ENCODE measurements at places on chromosomes 4 and X.

GRCh38 chr4:6960154-6960553, 50.5 kb downstream of the TBC1D14 start:
- DNase-seq, result no peak

DNA sequence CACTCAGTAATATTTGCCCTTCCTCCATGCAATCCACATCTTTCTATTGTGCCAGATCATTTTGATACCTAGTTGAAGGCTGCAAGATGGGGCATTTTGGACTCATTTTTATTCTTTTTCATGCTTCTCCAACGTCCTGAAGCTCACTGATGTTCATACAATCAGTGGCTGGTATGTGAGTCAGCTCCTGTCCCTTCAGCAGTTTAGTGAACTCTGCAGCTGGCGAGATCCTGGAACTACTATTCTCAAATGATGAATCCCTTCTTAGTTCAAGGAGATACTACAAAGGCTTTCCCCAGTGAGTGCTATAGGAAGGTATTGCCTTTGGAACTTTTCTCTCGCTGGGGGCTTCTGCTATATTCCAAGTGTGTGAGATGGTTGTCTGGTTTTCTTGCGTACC, 9.6 kb upstream of the CCDC149 start:
- no peak for DNase-seq

- DNase-seq, result no peak
Observed at GRCh38 chrX:18428006-18428405, 2.6 kb downstream of the CDKL5 start.

- DNase-seq, result no peak
Observed at GRCh38 chrX:110320381-110320987, 2.6 kb upstream of the AMMECR1 start.

- no peak for DNase-seq
Observed at GRCh38 chrX:138886769-138887168, 175.3 kb upstream of the FGF13 start.

GRCh38 chrX:17285983-17286382, 89.0 kb upstream of the NHS start:
- DNase-seq, result no peak

- DNase-seq, result no peak
Observed at GRCh38 chr4:140106289-140106844, 47.6 kb downstream of the MAML3 start.

DNA sequence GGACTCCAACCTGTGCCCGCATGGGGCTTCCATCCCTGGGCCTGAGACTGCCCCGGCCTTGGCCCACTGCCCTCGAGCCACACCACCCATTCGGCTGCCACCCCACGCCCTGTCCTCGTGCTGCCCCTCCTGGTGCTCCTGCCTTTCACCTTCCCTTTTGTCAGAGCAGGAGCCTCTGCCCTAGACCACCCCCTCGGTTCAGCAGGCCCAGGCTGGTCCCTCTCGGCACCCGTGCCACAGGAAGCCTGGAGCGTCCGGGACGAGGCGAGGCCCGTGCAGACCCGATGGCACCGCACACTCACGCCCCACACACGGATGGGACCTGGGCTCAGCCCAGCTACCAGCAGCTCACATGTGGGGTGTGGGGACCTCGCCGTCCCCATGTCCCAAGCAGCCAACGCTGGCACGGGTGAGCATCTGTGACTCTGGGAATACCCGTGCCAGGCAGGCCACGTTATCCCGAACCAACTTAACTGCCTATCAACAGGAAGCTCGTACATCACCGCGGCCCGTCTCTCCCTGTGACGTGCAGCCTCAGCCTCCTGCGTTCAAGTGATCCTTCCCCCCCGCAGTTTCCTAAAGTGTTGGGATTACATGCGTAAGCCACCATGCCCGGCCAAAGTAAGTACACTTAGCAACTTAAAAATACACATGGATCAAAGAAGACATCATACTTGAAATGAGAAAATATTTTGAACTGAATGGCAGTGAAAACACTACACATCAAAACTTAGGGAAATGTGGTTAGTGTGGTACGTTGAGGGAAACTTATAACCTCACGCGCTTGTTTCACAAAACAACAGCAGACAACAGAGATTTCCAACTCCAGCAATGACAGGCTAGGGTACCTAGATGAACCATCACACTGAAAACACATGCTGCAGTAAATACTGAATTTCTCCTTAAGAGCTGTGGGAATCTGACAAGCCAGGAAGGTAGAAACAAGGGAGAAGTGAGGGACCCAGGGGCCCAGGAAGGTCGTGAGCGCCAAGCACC, 29.0 kb downstream of the LRPAP1 start:
- no peak for DNase-seq

GRCh38 chr4:173765751-173766150, 235.7 kb upstream of the HAND2 start:
- no peak for DNase-seq

GRCh38 chrX:39541881-39542280, 555.9 kb downstream of the BCOR start:
- no peak for DNase-seq

DNA sequence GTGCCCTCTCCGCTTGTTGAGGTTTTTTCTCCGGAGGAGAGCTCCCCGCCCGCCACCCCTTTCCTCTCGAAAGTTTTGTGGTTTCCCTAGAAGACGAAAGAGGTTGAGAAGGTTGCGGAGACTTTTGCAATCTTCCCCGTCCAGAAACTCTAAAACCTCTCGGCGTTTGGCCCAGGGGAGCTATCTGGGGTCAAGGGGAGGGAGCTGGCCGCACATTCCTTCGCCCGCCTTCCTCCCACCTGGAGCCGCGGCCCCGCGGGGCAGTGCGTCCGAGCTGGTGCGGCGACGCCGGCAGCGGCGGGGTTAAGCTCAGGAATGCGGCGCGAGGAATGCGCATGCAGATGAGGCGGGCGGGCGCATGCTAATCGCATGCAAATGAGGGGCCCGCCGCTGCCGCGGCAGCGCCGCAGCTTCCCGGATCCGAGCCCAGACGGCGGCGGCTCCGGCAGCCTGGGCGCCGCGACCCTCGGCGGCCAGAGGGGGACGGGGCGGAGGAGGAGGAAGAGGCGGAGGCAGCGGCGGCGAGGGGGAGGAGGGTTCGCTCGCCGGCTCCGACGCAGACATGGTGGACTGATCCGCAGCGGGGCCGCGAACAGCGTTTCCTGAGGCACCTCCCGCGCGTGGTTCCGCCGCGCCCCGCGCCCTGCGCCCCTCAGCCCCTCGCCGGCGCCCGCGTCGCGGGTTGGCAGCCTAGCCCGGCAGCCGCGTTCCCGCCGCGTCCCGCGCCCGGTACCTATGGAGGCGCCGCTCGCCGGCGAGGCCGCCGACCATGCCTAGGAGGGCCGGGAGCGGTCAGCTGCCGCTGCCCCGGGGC, at the start of gene WWC2:
Gene WWC2, plus strand, starts transcription at position 535 of the 814 bp plus-strand sequence. Its CDS starts 235 bp downstream, at position 770.
- DNase-seq, result no peak

GRCh38 chrX:54048412-54048811, 4.1 kb upstream of the PHF8 start:
- no peak for DNase-seq

DNA sequence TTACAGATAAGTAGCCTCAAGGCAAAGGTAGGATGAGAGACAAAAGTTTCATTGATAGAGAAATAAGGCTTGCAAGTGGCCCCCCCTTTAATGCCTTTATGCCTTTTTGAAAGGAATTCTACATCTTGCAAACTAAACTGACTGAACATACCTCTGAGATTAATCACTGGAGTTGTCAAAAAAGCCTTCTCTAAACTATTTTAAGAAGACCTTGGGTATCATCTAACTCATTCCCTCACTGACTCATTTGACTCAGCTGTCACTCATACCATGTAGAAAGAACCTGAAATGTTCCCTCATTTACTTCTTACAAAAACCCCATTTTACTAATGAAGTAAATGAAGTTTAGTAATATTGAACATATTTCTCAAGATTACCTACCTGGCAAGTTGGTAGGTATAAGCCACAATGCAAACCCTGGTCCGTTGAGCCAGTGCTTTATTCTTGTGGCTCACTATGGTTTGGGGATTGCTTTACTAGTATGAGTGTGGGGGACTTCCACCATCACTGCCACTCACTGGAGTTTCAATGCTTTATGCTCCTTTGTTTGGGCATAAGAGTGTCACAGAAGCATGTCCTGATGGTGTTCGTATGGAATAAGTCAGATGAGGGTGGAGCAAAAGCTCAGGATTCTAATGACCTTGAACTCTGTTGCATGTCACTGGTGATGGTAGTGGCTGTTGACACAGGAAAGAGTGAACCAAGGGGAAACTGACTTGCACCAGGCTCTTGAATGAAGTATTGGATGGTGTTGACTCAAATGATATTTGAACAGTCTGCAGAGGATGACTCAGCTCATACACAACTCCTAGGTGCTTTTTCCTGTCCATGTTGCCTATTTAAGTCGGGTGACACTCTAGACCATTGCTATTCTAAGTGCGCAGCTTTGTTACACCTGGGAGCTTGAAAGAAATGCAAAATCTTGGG, 305.5 kb upstream of the EMCN start:
- no peak for DNase-seq

DNA sequence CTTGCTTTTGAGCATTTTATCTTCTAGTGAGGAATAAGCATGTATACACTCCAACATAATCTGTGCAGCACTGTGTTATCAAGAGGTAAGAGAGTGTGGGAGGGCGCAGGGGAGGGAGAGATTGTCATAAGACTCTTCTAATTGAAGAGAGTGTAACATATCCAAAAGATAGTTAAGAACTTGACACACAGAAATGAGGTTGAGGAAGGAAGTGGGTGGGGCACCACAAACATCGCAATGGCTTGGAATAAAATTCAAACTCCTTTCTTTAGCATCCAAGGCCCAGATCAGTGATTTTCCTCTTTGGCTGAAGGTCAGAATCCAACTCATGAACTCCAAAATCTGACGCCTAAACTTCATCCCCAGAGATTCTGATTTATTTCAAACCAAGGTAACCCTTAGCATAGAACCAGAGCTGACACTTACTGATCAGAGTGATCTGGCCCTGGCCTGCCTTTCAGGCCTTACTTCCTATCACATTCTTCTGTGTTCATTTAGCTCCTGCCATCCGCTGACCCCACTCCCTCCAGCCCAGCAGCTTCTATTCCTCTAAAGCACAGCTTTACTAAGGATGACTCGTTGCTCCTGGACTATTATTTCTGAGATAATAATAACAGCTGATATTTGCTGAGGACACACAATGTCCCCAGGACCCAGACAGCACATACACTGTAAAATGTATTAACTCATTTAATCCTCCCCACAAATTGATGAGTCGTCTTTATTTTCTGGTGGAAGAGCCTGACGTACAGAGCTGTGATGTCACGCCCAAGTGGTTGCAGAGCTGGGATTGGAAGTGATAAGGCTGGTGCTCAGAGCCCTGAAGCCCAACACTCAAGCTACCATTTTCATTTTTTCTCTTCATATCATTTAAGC, 10.6 kb upstream of the CTSO start:
- DNase-seq, result no peak

GRCh38 chr4:1556541-1557220, 127.4 kb downstream of the FAM53A start:
- no peak for DNase-seq

GRCh38 chr4:91989914-91990313, 313.9 kb upstream of the GRID2 start:
- no peak for DNase-seq

DNA sequence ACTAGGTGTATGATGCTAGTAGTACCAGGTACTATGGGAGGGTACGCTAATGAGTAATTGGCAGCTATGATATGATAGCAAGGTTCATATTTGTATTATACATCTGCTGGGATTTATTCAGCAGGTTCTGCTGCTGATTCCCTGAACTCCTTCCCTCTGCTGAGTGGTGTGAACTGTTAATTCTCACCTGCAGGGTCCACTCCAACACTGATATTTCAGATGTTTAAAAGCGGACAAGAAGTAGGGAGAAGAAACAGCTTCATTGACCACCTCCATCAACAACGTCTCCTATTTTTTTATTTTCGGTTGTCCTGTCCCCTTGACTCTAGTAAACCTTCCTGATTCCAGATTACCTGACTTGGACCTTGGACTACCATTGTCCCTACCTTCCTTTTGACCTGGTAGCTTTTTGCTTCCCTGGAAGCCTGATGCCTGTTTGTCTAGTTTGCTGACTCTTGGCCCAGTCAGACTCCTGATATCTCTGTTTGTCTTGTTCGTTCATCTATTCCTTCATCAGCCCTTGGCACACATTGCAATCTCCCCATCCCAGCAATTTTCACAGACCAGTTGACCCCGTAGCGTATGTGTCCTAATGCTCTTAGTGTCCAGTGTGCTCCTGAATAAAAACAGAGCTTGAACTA, 34.0 kb upstream of the RNF128 start:
- DNase-seq, result no peak

GRCh38 chr4:98864560-98864959, 64.4 kb downstream of the EIF4E start:
- DNase-seq, result no peak

- no peak for DNase-seq
Observed at GRCh38 chr4:66855956-66856355, 689.3 kb downstream of the CENPC start.

GRCh38 chrX:51608766-51609165, 9.9 kb downstream of the CENPVL3 start:
- DNase-seq, result no peak

DNA sequence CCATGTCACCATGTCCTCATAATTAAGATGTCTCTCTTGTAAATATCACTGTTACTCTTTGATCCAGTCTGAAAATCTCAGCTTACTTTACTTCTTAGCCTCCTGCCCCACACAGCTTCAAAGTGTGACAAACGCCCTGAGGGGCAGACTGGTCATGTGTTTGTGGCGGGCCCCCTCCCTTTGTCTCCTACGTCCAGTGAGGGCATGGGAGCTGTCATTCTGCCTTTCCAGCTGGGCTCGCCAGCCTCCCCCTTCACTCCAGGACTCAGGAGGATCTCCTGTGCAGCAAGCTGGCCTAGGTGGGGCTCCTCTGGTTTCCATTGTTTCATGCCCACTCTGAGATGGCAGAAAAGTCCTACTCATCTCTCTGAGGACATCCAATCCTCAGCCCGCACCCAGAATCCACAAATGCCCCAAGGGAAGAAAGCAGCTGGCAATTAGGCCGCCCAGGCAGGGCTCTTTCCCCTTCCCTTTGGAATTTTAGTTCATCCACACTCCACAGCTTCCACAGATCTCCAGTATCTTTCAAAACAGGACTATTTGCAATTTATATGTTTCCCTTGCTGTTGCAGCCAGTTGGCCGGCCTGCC, 86.4 kb upstream of the C4orf50 start:
- DNase-seq, result no peak

DNA sequence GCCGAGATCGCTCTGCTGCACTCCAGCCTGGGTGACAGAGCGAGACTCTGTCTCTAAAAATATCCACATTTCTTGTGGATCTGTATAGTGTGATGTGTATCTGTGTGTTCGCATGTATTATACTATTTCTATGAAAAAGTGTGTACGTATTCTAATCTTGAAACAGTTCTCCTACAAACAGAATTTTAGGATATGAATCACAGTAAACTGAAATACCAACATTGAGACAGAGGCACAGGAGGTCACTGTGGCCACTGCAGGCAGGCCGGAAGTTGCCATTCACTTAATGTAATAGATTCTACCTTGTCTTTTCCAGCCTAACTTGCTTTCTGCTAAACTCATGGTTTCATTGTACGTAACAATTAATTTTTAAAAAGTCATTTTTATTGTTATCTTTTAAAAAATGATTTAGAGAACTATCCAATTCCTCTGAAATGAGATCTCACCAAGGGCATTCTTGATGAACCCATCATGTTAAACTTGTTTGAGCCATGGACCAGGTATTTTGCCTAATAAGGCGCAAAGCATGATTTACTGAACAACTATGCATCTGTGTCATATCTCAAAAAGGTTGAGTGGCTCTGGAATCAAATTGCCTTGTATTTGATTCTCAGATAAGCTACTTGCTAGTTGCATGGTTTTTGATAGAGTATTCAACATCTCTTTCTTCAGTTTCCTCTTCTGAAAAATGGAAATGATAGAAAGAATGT, 154.9 kb upstream of the GYPA start:
- DNase-seq, result no peak

GRCh38 chr4:99855678-99856077, 38.5 kb downstream of the LAMTOR3 start:
- no peak for DNase-seq

- no peak for DNase-seq
Observed at GRCh38 chrX:1679238-1679637, 64.4 kb downstream of the ASMT start.
